ENCODE measurements at places on chromosomes 4 and X.

- DNase-seq, result no peak
These were observed 37.2 kb downstream of the HPF1 start for GRCh38 chr4:169720529-169720928.

DNA sequence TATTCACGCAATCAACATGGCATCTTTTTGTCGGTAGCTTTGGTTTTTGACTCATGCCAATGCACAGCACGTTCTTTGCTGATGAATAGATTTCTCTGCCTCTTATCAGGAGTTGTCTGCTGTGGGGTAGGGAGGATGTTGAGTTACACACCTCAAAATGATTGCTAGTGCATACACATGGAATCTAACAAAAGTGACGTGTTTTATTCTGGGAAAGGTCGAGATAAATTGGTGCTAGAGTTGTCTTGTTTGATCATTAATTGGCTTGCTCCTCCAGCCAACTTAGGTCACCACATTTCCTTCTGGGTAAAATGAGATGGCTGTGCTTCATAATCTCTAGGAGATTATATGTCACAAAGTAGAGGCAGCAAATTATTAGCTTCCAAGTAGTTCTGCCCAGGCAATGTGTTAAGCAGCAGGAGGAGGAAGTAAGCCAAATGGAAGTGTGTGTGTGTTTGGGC is 3.9 kb downstream of the RAB9A start:
- DNase-seq, result no peak

DNA sequence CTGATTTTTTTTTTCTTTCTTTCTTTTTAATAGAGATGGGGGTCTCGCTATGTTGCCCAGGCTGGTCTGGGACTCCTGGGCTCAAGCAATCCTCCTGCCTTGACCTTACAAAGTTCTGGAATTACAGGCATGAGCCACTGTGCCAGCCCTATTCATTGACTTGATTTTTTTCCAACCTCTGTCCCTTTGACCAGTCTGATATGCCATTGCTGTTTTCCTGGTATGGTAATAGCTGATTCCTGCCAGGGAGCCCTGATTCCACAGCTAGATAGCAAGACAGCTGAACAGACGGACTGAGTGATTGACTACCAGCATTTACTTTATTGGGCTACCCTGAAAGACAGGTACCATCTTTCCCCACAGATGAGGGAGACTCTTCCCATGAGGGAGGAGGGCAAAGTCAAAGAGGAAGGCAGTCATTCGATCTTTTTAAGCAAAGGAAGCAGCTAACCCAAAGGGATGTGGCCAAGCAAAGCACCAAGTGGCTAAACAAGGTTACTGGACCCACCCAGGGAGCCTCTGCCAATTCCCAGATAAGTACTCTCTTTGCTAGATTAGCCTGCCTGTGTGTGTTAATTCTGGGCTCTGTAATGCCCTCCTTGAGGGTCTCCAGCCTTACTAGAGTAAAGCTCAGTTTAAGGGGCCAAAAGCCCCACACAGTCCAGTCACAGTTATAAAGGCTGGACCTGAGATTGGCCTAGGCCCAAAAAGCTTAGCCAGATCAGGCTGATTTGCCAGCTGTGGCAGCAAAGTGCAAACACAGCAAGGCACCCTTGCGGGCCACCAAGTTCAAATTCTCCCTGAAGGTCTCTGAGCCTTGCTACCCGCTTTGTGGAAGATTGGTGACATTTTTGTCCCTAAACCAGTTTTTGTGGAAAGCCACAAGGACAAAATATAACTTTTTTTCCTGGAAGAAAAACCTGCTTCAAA is 192.4 kb upstream of the GPC4 start:
- DNase-seq, result no peak

- no peak for DNase-seq
These were observed 175.2 kb downstream of the GC start for GRCh38 chr4:71608678-71609071.

DNA sequence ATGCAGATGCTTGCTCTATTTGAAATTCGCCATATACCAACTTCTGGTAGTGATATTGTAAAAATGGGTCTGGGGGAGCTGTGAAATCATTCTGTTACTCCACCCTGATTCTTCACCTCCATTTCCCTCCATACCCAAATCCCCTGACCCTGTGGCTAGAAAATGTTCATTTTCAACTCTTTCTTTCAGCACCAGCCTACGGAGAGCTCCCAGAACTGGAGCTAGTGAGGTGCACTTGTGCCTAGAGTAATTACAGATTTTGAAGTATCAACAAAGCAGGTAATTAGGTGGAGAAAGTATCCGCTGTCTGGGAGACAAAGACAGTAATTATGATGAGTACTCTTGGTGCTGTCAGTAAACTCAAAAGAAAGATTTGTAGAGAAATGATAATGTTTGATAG is 8.1 kb downstream of the ARHGAP36 start:
- DNase-seq, result no peak

- no peak for DNase-seq
These were observed 120.1 kb downstream of the SYNPO2 start for GRCh38 chr4:119008761-119009160.

DNA sequence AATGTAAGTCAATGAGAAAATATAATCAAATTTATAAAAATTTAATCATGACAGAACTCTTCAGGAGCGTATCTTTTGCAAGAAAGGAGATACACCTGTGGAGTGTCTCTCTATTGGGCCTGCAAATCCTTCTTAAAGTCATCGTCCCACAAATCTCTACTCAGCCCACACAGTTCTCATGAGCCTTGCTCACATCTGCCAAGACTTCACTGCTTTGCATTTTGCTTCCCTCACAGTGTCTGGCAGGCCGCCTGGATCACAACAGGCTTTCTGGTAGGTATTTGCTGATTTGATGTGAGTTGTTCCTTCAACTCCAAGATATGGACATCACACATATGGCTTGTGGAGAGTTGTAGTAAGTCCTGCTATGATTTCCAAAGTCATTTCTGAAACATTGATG is 183.1 kb upstream of the ARX start:
- DNase-seq, result no peak

DNA sequence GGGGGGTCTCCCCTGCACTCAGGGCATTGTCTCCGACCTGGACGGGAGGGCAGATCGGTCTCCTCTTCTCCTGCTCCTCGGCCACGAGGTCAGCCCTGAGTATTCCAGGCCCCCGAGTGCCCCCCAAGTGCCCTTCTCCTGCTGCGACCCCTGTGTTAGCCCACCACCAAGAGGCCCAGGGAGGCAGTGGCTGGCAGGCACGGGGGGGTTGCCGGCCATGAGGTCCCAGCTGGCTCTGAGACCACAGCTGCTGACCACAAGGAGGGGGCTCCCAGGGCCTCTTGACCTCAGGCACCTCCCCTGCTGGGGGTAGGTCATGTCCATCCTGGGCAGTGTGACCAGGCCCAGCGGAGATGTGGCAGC is 186.1 kb upstream of the PSAPL1 start:
- DNase-seq, result no peak

DNA sequence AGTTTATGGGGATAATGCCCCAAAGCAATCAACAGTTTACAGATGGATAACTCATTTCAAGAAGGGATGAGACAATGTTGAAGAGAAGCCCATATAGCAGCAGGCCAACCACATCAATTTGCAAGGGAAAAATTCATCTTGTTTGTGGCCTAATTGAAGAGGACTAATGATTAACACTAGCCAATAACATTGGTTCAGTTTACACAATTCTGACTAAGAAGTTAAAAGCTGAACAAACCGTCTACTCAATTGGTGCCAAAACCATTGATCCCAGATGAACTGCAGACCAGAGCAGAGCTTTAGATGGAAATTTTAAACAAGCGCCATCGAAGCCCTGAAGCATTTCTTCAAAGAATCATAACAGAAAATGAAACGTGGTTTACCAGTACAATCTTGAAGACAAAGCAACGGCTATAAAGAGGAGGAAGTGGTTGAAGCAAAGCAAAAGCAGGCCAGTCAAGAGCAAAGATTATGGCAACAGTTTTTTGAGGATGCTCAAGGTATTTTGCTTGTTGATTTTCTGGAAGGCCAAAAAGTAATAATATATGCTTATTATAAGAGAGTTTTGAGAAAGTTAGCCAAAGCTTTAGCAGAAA is 20.5 kb upstream of the BLTP1 start:
- DNase-seq, result no peak

DNA sequence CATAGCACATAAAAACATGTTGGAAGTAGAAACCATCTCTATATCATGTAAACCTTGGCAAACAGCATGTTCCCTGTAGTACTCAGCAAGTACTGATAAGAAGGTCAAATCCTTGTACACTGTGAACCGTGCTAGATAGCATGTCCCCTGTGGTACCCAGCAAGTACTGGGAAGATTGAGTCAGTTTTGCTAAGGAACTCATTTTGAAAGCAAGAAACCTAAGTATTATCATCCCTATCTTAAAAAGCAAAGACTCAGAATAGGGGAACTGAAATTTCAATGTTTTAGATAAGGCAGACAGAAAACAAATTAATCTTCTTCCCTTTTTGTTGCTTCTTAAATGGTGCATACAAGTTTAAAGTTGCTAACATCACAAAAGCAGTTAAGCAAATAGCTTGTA is 180.2 kb downstream of the RBM46 start:
- DNase-seq, result no peak
